ENCODE measurements at places on chromosomes 7 and 10. TPM values are rescaled to one million over a fixed set of nuclear protein-coding genes. Genes with fewer than 3 reads are reported as not detected.
A peak's percentile ranks its signal among the peaks of the same experiment; 100 is the strongest.

Gene SVIL
- 22.9 TPM for total RNA-seq

- DNase-seq: peak; percentile 40
Observed at GRCh38 chr10:74008212-74008731, 10.4 kb downstream of the VCL start.

- no peak for DNase-seq
Observed at GRCh38 chr7:77991656-77992055, 193.1 kb downstream of the PHTF2 start.

Gene VTI1A
- 42.4 TPM for total RNA-seq

Gene ZNF804B
- not detected for total RNA-seq

Measured in Daoy (cell line).